ENCODE measurements at places on chromosomes 2 and 18. TPM values are rescaled to one million over a fixed set of nuclear protein-coding genes. Genes with fewer than 3 reads are reported as not detected.

Gene SLC35F6
- 49.3 TPM for total RNA-seq

DNA sequence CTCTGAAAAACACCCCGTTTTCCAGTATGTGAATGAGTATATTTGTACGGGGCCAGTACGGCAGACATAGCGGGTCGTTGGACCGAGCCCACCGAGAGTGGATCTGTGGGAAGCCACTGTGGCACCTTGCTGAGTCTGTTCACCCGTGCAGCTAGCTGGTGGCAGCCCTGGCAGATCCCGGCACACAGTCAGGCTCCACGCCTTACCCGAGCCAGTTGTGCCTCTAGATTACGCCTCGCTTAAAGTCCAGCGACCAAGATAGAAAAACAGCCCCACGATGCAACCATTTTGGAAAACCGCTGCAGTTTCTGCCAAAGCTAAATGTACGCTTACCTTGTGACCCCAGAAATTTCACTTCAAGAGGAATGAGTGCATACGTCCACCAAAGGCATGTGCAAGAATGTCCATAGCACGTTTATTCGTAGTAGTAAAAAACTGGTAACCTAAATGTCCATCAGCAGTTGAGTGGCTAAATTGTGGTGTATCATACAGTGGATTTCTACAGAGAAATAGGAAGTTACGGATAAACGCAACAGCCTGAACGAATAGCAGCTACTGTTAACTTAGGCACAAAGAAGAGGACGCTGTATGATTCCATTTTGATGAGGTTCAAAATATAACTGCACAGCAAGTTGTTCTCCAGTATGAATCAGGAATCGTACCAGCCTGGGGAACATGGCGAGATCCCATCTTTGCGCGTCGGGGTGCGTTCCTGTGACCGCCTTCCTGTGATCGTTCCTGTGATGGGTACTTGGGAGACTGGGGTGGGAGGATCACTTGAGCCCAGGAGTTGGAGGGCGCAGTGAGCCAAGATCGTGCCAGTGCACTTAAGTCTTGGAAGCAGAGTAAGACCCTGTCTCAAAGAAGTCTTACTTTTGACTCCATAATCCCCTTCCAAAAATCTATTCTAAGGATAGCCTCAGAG lies 688 bp upstream of the WDR33 start:
- H3K27me3 ChIP-seq, result no peaks in the 10 kb centered on the region
- H3K4me3 ChIP-seq, result peak overlapping the region; percentile 88
- peak overlapping the region; percentile 94 for H3K27ac ChIP-seq
- peaks cover 31% of the 10 kb centered on the region for H3K4me1 ChIP-seq

GRCh38 chr18:13661051-13661778 lies 65.1 kb downstream of the FAM210A start:
- H3K27ac ChIP-seq, result no peak overlapping the region
- no peaks in the 10 kb centered on the region for H3K4me1 ChIP-seq
- H3K27me3 ChIP-seq, result no peaks in the 10 kb centered on the region
- no peak for DNase-seq
- H3K4me3 ChIP-seq, result no peak overlapping the region

DNA sequence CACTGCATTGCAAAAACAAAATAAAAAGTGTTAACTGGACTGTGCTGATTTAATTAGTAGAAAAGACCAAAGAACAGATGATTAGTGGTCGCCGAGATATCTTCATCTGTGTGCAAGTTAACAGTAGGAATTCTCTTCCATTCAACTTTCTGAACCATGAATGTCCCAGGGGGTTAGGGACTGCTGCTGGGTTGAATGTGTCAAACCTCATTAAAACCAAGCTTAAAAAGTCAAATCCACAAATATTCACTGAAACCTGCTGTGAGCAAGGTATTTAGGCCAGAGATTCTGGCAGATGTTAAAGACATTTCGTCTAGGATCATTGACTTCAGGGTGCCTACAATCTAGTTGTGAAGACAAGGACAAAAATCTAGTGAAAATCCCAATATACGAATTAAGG lies 58.7 kb downstream of the STPG4 start:
- no peak overlapping the region for H3K4me3 ChIP-seq
- H3K36me3 ChIP-seq, result no peaks in the 10 kb centered on the region
- no peak overlapping the region for H3K27ac ChIP-seq
- H3K4me1 ChIP-seq, result no peaks in the 10 kb centered on the region

Gene TXNDC2
- 0.12 TPM for total RNA-seq

- H3K4me1 ChIP-seq, result peaks cover 6% of the 10 kb centered on the region
- H3K36me3 ChIP-seq, result peaks cover 29% of the 10 kb centered on the region
- H3K27me3 ChIP-seq, result no peaks in the 10 kb centered on the region
These were observed 68.3 kb downstream of the NDUFA10 start for GRCh38 chr2:239956818-239957261.

Gene CCL20
- total RNA-seq, result 1.6 TPM

GRCh38 chr2:20669562-20670314 lies 2.8 kb downstream of the GDF7 start:
- no peak overlapping the region for H3K4me3 ChIP-seq
- no peak for DNase-seq
- peaks cover 25% of the 10 kb centered on the region for H3K4me1 ChIP-seq
- H3K27me3 ChIP-seq, result peaks cover 96% of the 10 kb centered on the region
- H3K27ac ChIP-seq, result no peak overlapping the region

- no peaks in the 10 kb centered on the region for H3K27me3 ChIP-seq
- DNase-seq, result no peak
- no peak overlapping the region for H3K27ac ChIP-seq
These were observed 76.9 kb downstream of the TWIST2 start for GRCh38 chr2:238924796-238925195.

GRCh38 chr2:143725400-143725799 lies 596.2 kb downstream of the ARHGAP15 start:
- no peaks in the 10 kb centered on the region for H3K27me3 ChIP-seq
- H3K4me1 ChIP-seq, result no peaks in the 10 kb centered on the region
- DNase-seq, result no peak
- no peak overlapping the region for H3K4me3 ChIP-seq
- H3K27ac ChIP-seq, result no peak overlapping the region

Data from lower lobe of right lung (tissue), 2 donors.